ENCODE measurements at places on chromosomes 1 and 21.

GRCh38 chr1:110616587-110616986 lies 10.4 kb upstream of the KCNA2 start:
- DNase-seq: peak; percentile 70

DNA sequence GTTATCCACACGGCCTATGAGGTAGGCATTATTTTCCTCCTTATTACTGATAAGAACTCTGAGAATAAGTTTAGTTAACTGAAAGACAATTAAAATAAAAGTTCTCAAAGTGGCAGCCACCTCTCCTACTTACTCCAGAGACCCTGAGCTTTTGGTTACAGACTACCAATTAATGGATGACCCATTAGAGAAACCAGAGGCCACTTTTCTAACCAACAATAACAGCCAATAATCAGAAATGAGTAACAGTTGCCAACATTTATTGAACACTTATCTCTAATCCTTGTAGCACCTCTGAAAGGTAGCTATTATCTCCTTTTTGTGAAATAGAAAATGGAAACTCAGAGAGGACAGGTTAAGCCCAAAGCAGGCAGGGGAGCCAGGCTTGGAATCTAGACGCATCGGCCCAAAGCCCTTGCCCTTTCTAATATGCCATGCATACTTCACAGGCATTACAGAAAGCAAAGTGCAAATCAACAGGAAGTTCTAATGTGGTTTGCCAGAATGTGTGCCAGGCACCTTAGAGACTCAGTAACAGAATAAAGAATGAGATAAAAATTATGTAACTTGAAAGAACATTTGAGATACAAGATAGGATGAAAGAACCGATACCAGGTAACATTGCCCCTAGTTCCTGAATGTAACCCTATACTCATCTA lies 50.0 kb downstream of the BEND5 start:
- DNase-seq: no peak

- DNase-seq: no peak
Measured at GRCh38 chr1:220368352-220369265, 96.4 kb upstream of the RAB3GAP2 start.

GRCh38 chr1:30657131-30658013 lies 66.0 kb downstream of the MATN1 start:
- no peak for DNase-seq

DNA sequence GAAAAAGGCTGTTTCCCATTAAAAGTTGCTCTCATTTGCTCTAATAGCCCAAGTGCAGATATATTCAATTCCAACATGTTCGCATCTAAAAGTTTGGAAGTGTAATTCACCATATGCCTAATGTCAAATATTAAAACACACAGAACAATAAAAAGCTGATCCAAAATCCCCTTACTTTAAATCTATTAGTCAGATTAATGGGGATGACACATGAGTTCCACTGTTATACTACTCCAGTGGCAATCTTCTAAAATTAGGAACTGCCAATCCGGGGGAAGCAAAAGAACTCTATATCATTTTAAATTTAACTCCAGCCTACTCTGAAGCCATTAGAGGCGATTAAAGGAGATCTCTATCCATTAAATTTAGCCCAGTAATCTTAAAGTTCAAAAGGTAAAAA lies 317.1 kb downstream of the NTNG1 start:
- DNase-seq: no peak

GRCh38 chr21:14977814-14978213 lies 87.0 kb downstream of the NRIP1 start:
- no peak for DNase-seq

GRCh38 chr1:14082331-14082730 lies 382.3 kb downstream of the PRDM2 start:
- no peak for DNase-seq

Measured in suppressor macrophage (primary cell).